ENCODE measurements at places on chromosomes 12 and 14. TPM values are rescaled to one million over a fixed set of nuclear protein-coding genes. Genes with fewer than 3 reads are reported as not detected.
A peak's percentile ranks its signal among the peaks of the same experiment; 100 is the strongest.

The HELB gene
- total RNA-seq, result 33.8 TPM

- H3K27me3 ChIP-seq, result no peaks in the 10 kb centered on the region
- peaks cover 20% of the 10 kb centered on the region for H3K4me1 ChIP-seq
- no peak for DNase-seq
Measured at GRCh38 chr14:70879448-70879847, 27.8 kb upstream of the PCNX1 start.

GRCh38 chr12:119869720-119870119 is 7.4 kb downstream of the CIT start:
- DNase-seq, result no peak
- no peaks in the 10 kb centered on the region for H3K4me1 ChIP-seq
- no peaks in the 10 kb centered on the region for H3K27me3 ChIP-seq
- H3K4me3 ChIP-seq, result no peak overlapping the region
- no peak overlapping the region for H3K27ac ChIP-seq

The DEPDC4 gene
- 0.50 TPM for total RNA-seq

The HOXC11 gene
- total RNA-seq, result not detected

GRCh38 chr14:36767603-36768281 is 106.1 kb downstream of the PAX9 start:
- H3K36me3 ChIP-seq, result no peaks in the 10 kb centered on the region
- no peak overlapping the region for H3K4me3 ChIP-seq
- DNase-seq, result no peak
- no peaks in the 10 kb centered on the region for H3K4me1 ChIP-seq
- no peak overlapping the region for H3K27ac ChIP-seq

- no peak within 1 kb of the TSS for H3K4me3 ChIP-seq
- no peaks in the 10 kb centered on the region for H3K27me3 ChIP-seq
- peaks cover 36% of the 10 kb centered on the region for H3K4me1 ChIP-seq
- DNase-seq, result no peak
- H3K36me3 ChIP-seq, result no peaks in the 10 kb centered on the region
Measured at GRCh38 chr12:53049571-53050318, at the start of gene TNS2. Gene TNS2, plus strand, starts transcription at chr12:53050065. Its CDS starts 121 bp downstream, at chr12:53050186.

The SLCO1B3 gene
- total RNA-seq, result not detected

DNA sequence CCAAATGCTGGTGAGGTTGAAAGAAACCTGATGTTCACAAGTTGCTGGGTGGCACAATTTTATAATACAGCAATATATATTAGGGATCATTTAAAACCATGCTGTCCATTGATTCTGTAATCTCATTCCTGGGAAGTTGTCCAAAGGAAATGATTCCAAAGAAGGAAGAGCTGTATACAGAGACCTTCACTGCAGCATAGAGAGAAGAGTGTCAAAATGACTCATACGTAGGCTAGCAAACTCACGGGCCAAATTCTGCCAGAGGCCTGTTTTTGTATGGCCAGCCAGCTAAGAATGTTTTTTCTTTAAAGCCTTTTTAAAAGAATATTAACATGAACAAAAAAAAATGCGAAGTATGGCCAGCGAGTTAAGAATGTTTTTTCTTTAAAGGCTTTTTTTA is 69.2 kb upstream of the MED13L start:
- H3K27ac ChIP-seq, result no peak overlapping the region
- no peaks in the 10 kb centered on the region for H3K36me3 ChIP-seq
- no peaks in the 10 kb centered on the region for H3K4me1 ChIP-seq
- H3K4me3 ChIP-seq, result no peak overlapping the region
- DNase-seq, result no peak

DNA sequence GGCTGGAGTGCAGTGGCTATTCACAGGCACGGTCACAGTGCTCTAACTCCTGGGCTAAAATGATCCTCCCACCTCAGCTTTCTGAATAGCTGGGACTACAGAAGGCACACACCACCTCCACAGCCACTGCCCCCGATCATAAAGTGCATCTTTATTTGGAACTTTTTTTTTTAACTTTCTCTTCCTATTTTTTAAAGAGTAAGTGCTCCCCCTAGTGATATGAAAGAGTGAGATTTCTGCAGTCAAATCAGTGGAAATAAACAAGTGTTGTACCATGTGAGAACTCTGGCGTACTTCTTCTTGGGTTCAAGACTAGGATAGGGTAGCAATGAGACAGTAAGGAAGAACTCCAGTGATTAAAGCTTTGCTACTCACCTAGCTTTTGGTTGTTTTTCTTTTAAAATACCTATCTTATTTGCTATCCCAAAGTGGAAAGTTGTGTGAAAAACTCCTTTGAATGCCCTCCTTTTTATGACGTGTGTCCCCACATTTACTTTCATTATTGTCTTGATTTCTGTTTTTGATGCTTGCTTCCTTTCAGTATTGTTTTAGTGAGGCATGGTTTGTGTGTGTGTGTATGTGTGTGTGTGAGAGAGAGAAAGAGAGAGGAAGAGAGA is 6.6 kb downstream of the PPP4R4 start:
- DNase-seq, result no peak
- H3K27ac ChIP-seq, result no peak overlapping the region
- H3K4me1 ChIP-seq, result peaks cover 3% of the 10 kb centered on the region
- peak overlapping the region; percentile 11 for H3K4me3 ChIP-seq

The VRTN gene
- total RNA-seq, result not detected

DNA sequence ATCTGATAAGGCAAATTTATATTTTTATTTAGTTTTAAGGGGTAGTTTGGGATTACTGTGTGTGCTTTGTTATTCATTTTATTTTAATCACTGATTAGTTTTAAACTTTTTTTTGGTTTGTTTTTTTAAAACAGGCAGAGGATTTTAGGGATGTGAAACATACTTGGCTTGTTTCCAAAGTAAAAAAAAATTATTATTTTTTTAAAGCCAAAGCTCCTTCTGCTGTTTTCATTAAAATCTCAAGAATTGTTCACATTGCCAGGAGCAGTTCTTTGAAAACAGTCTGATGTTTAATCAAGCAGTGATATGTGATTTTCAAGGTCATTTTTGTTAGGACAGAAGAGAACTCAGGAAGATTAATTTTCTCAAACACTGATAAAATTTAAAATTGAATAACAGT is 11.2 kb downstream of the TTC8 start:
- no peaks in the 10 kb centered on the region for H3K4me1 ChIP-seq
- H3K36me3 ChIP-seq, result no peaks in the 10 kb centered on the region
- no peaks in the 10 kb centered on the region for H3K27me3 ChIP-seq
- DNase-seq, result no peak
- no peak overlapping the region for H3K27ac ChIP-seq
- H3K4me3 ChIP-seq, result no peak overlapping the region

- no peaks in the 10 kb centered on the region for H3K36me3 ChIP-seq
- no peaks in the 10 kb centered on the region for H3K4me1 ChIP-seq
- H3K27me3 ChIP-seq, result peaks cover 5% of the 10 kb centered on the region
- no peak overlapping the region for H3K4me3 ChIP-seq
- DNase-seq, result no peak
Measured at GRCh38 chr12:32454075-32454474, 54.7 kb downstream of the FGD4 start.

DNA sequence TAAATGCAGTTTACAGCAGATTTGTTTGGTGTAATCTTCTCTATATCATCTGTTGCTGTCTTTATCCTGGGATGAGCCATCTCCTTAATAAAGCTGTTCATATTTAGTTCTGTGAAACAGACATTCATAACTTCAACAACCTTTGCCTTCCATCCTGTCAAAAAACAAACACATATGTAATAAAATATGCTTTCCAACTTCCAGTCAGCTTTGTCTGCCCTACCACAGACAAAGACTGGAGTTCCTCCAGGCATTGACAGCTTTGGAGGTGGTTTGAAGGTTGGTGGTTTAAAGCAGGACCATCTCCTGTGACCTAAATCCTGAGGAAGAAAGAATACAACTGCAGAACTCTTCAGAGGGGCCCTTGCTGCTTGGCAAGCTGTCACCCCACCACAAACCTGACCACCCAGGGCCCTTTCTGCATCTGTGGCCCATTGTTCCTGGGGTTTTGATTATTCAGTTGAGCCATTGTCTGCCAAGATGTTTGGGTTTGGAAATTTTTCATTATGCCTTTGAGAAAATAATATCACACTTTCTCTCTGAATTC is 28.2 kb upstream of the PTGR2 start:
- H3K4me3 ChIP-seq, result no peak overlapping the region
- H3K36me3 ChIP-seq, result no peaks in the 10 kb centered on the region
- no peaks in the 10 kb centered on the region for H3K27me3 ChIP-seq
- peaks cover 3% of the 10 kb centered on the region for H3K4me1 ChIP-seq

The HHIPL1 gene
- not detected for total RNA-seq

DNA sequence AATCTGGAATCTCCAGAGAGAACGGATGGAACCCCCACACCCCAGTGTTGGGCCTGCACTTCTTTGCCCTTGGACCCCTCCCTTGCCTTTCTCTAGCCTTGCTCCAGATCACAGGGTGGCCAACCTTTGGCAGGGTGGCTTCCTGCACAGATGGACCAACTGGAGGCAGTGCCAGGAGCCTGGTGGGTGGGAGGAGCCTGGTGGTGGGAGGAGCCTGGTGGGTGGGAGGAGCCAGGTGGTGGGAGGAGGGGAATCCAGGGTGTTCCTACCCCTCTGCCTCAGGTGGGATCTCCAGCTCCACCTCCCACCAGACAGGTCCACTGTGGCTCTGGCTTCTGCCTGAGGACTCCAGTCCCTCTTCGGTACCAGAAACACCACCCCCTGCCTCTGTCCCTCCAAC is 15.0 kb upstream of the ORAI1 start:
- H3K4me3 ChIP-seq, result no peak overlapping the region
- no peak overlapping the region for H3K27ac ChIP-seq
- peaks cover 14% of the 10 kb centered on the region for H3K4me1 ChIP-seq
- H3K36me3 ChIP-seq, result no peaks in the 10 kb centered on the region

DNA sequence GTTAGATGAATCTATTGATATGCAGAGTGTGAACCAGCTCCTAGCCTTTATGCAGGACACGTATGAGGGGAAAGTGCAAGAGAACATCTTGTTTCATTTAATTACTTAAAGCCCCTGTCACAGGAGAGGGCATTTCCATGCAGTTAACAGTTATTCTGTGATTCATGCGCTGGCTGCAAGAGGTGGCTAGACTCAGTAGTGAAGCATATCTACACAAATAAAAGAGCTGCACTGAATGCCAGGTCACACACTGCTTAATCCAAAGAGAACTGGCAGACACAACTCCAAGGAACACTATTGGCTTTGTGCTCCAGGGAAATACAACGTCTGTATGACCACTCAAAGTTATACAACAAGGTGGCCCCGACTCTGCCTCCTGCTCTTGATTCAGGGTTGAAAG is 394.1 kb downstream of the C12orf75 start:
- no peak overlapping the region for H3K27ac ChIP-seq
- no peaks in the 10 kb centered on the region for H3K4me1 ChIP-seq
- no peak overlapping the region for H3K4me3 ChIP-seq
- DNase-seq, result no peak

The CLEC2D gene
- total RNA-seq, result 122 TPM

The COCH gene
- total RNA-seq, result not detected

- no peak overlapping the region for H3K27ac ChIP-seq
- H3K27me3 ChIP-seq, result no peaks in the 10 kb centered on the region
Measured at GRCh38 chr14:79369359-79370332, 841.7 kb downstream of the DIO2 start.

The HEATR5A gene
- total RNA-seq, result 5.5 TPM

DNA sequence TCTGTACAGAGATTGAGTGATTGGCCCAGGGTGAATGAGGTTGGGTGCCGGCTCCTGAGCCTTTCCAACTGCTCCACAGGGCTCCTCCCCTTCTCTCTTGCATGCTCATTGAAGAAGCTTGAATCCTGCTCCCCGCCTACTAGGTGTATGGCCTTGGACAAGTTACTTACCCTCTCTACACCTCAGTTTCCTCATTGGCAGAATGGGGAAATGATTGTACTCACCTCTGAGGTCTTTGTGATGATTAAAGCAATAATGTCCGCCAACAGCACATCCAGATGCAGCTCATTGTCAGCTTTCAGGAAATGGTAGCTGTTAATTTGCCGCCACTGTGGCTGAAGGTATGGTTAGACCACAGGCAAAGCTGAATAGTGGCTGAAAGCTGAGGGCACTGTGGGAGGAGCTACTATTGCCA is 174.1 kb downstream of the CRADD start:
- no peaks in the 10 kb centered on the region for H3K36me3 ChIP-seq
- DNase-seq, result no peak
- no peaks in the 10 kb centered on the region for H3K27me3 ChIP-seq

The TMEM132D gene
- not detected for total RNA-seq

GRCh38 chr12:117059156-117059555 is 40.1 kb downstream of the TESC start:
- H3K4me1 ChIP-seq, result peaks cover 32% of the 10 kb centered on the region
- no peak overlapping the region for H3K27ac ChIP-seq
- no peaks in the 10 kb centered on the region for H3K27me3 ChIP-seq
- no peaks in the 10 kb centered on the region for H3K36me3 ChIP-seq
- H3K4me3 ChIP-seq, result no peak overlapping the region

The RNU7-1 gene
- not detected for total RNA-seq

- no peaks in the 10 kb centered on the region for H3K4me1 ChIP-seq
- H3K27me3 ChIP-seq, result no peaks in the 10 kb centered on the region
- H3K36me3 ChIP-seq, result no peaks in the 10 kb centered on the region
- H3K4me3 ChIP-seq, result no peak overlapping the region
Measured at GRCh38 chr12:531951-532585, 72.3 kb downstream of the B4GALNT3 start.

DNA sequence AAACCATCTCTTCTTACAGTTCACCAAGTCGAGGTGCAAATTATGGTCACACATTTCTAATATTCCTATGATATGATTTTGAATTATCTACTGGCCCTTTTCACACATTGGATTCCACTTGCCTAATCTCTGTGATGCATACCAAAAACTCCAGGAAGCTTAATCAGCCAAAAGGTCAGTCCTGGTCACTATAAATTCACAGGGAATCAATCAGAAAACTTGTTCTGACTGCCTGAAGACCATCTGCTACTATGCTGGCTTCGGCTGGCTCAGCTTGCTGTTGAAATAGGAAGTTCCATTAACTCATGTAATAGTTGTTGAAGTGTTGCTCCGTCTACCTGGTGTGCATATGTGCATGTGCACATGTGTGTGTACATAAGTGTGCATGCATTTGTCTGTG is 142.8 kb upstream of the FLRT2 start:
- H3K36me3 ChIP-seq, result no peaks in the 10 kb centered on the region
- H3K27ac ChIP-seq, result no peak overlapping the region
- no peaks in the 10 kb centered on the region for H3K27me3 ChIP-seq
- no peak for DNase-seq
- no peak overlapping the region for H3K4me3 ChIP-seq

Measured in CD4-positive, alpha-beta T cell (primary cell).